Activated naive CD8-positive, alpha-beta T cell treated with anti-CD3 and anti-CD28 coated beads, Interleukin-2, amount 50 U/mL, for 16 hours (primary cell): ENCODE measurements at places on chromosomes 12 and 14.

- no peak for DNase-seq
Measured at GRCh38 chr14:35897616-35898111, 71.5 kb downstream of the BRMS1L start.

- DNase-seq = no peak
Measured at GRCh38 chr12:43882578-43883178, 46.8 kb downstream of the TMEM117 start.

DNA sequence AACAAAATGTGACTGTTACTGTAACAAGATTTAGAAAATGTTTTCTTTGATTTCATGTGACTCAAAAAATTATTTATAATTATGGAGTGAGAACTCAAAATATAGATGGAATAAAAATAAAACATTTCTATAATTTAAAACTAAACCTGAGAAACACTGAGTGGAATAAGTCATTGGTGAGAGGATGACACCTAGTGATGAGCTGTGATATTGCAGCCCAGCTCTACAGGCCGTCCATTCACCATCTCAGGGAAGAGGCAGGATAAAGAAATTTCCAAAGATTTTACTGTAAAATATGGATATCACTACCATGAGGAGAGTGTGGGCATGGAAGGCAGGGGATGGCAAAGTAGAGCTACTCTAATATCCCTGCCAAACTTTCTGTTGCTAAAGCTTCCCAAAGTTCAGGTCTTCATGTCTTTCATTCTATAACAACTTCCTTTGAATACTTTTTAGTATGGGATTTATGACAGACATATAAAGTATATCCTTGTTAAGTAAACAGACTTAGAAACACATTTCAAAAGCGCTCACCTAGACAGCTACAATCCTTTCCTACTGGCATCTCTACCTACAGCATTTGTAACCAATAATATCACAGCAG lies 308.0 kb downstream of the ITPR2 start:
- no peak for DNase-seq

GRCh38 chr12:46535907-46536306 lies 163.3 kb upstream of the SLC38A2 start:
- DNase-seq = no peak

- DNase-seq = no peak
Measured at GRCh38 chr12:11987901-11988300, 82.8 kb upstream of the BCL2L14 start.

- no peak for DNase-seq
Measured at GRCh38 chr12:110109037-110109836, 14.9 kb upstream of the IFT81 start.

DNA sequence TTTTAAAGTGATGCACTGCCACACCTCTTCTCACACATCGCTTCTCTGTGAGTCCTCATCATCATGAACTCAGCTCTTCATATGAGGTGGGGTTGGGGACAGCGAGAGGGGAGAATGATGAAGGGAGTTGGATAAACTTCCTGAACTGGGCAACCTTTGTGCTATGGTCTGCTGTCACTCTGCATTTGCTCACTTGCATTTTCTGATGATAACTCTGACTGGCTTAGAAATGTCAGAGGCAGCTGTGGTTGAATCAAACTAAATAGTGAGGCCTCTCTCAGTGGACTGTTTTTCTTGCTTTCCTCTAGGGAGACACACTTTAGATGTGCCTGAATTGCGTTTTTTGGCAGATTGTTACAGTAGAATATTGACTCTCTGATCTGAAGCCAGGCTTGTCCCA lies 55.2 kb upstream of the NFKBIA start:
- DNase-seq = no peak

DNA sequence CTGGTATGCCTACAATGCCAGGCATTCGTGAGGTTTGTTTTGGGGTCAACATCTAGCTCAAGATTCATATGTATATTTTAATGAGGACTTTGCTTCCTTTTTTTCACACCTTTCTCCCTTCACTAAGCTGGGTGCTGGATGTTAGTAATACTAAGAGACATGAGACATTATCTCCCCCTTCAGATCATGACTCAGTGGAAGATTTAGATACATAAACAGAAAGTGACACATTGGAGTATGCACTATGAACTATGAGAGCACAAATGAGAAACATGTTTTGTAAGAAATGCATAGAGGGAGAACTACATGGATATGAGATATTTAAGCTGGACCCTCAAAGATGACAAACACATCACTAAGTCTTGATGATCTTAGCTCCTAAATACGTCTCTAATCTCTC lies 286.3 kb downstream of the RPAP3 start:
- DNase-seq = no peak

DNA sequence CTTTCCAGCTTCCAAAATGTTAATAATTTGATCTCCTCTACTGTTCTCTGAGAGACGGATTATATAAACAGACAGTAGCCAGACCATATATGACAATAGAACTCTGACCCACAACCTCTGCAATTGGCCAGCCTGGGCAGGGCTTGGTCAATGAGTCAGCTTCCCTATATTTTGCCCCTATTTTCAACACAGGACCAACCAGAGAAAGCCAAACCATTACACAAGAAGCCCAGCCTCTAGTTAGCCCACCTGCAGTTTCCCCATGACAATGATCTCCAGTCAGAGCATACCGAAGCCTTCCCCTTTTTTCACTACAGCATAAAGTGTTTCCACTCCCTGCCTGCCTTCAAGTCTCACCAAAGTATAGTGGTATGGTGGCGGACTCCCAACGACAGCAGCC lies 7.6 kb upstream of the EXD2 start:
- no peak for DNase-seq

- DNase-seq = no peak
Measured at GRCh38 chr12:58184212-58184611, 242.8 kb downstream of the ATP23 start.

DNA sequence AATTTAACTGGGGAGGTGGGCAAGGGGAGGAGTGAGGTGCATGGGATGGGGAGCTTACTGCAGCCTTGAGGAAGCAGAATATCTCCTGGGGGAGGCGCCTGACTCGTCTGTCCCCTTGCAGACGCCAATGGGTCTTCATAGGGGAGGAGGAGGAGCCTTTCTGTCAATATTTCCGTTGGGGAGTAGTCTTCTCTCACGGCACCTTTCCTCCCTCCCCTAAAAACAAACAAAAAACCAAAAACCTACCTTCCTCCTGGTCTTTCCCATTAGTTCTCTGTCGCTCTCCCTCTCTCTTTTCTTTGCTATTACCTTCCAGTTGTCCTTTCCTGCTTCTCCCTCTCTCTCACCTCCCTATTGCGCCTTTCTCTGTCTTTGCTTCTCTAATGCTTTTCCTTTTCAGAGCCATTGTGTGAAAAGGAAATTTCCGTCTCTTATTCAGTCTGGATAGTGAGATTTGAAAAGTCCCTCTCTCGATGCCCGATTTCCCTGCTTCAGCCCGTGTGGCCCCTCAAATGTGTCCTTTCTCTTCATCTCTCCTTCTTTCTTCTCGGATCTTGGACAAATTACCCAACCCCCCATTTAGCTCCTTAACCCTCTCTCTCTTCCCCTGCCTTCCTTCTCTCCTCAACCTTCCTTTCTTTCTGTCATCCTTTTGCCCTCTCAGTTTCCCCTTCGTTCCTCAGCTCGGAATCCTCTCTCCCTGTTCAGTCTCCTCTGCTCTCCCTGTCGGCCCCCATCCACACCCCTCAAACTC lies 5.9 kb downstream of the GPR84 start:
- DNase-seq = no peak

DNA sequence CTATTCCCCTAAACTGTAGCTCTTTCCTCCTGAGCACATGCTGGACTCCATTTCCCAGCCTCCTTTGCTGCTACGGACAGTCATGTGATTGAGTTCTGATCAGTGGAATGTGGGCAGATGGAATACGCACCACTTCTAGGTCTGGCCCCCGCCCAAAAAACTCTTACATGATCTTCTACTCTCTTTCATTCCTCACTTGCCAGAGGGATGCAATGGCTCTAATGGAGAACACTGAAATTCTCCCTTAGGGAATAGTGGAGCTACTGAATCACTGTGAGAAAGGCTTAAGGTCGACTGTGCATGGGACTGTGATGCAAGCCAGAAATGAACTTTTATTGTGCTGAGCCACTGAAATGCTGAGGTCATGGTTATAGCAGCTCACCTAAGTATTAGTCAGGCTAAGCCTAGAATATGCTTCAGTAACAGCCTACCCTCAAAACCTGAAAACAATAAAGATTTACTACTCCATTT lies 13.0 kb upstream of the TMED2 start:
- no peak for DNase-seq

GRCh38 chr12:8779862-8780261 lies 42.6 kb upstream of the A2ML1 start:
- DNase-seq = no peak

DNA sequence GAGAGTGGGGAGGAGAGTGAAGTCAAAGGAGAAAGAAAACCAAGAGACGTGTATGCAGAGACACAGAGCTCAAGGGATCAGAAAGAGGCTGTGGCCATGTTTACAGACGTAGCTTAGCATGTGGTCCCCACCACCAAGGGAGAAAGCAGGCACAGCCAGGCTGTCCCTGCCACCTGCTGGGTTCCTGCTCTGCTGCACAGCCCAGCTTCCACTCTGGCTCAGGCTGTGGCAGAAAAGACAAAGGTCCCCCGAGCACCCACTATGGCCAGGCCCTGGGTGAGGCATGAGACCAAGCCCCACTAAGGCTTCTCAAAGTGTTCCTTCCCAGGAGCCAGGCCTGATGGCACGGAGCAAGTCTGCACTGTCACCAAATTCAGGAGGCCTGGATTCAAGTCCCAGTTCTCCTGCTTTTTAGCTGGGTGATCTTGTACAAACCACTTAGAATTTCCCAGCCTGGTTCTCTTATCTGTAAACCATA lies 25.9 kb upstream of the COL2A1 start:
- no peak for DNase-seq

DNA sequence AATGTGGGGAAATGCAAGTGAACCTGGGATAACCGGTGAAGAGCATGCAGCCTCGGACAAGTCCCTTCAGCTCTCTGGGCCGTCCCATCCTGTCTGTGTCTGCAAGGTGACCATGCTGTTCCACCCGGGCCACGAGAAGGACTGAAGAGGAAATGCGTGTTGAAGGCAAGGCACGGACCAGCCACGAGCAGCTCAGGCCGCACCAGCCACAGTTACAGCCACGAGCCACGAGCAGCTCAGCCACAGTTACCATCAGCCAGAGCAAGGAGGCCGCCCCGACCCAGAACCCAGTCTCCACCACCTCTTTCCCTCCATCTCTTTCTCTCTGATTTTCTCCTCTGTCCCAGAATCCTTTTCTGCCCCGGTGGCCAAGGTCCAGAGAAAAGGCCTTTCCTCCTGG lies 18.8 kb upstream of the GALNT9 start:
- no peak for DNase-seq

DNA sequence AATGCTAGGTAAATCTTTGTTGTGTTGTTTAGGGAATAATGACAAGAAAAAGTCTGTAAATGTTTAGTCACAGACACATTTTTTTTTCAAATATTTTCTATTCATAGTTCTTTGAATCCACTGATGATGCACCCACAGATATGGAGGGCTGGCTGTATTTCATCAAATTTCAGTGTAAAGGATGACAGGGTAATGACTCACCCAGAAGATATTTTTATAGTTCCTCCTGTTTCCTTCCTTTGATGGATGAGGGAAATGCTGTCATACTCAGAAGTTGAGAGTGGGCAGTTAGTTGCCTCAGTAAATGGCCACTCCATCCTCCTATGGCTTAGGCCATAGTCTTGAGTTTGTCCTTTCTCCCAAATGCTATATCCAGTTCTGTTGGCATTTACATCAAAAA lies 76.9 kb upstream of the REP15 start:
- no peak for DNase-seq

DNA sequence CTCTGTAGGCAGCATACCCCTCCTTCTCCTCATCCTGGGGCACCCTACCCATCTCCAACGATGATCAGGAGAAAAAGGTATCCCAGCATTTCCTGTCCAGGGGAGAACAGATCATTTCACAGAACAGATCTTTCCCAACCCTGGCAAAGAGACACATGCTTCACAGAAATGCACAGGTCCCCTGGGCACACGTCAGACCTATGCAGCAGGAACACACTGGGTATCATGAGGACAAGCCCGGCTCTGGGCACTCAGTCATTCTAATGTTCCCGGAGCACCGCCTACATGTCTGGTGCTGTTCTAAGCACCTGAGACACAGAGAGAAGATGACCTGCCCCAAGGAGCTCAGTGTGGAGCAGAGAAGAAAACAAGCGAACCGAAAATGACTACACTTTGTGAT lies 56.2 kb downstream of the ACTN1 start:
- DNase-seq = no peak

DNA sequence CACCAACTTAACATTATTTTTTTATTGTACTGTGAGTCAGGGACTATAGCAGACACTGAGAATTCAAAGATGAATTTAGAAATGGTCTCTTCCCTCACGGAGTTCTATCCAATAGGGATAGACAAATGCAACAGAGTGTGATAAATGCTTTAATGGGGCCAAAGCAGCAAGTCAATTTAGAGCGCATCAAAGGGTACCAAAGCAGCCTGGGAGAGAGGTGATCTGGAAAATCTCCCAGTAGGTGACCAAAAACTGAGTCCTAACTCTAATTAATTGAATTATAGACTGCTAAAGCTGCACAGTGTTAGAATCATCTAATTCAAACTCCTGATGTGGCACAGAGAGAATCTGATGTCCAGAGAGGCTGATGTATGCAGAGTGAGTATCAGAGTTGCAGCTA lies 2.6 kb downstream of the LIN7A start:
- no peak for DNase-seq

GRCh38 chr12:57886542-57886941 lies 40.0 kb upstream of the CTDSP2 start:
- DNase-seq = no peak

DNA sequence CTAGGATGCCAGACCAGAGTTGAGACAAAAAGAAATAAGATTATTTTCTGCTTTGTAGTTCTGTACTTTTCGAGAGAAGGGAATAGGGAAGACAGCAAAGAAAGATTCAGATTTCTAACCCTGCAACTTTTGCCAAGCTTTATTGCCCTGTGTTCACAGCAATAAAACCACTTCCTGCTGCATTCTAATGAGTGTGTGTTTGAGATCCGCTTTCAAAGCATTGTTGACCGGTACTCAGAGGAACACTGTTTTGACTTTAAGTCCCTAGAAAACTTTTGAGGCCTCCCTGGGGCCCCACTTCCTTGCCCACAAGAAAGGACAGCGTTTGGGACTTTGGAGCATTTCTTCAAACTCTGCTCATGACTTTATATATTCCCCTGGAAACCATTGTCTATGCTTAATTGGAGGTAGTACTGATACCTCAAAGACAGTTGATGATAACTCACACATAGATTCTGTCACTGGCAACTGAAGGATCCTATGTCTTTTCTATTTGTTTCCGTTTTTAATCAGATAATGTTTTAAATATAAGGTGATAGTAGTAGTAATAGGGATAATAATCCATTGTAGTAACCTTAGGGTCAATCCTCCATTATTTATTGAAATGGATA lies 1.3 kb downstream of the RNASE6 start:
- no peak for DNase-seq

GRCh38 chr12:26203167-26203780 lies 7.9 kb downstream of the SSPN start:
- DNase-seq = no peak

DNA sequence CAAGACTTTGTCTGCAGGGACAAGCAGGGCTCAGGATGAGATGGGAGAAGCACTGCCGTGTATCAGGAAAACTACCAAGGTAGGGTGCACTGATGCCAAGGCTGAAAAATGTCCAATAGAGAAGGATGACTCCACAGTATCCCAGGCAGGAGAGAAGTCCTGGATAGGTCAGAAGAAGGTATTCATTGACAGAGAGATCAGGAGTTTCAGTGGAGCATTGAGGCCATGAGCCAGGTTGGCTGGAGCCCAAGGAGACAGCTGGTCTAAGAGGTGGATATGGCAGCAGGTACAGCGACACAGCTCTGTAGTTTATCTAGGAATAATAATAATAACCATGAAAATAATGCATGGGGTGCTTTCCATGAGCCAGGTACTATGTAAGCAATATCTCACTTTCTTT lies 180.9 kb downstream of the EXOC5 start:
- no peak for DNase-seq
